ENCODE measurements at places on chromosomes 4 and X.

- DNase-seq: peak; percentile 26
Observed at GRCh38 chr4:98937986-98938720, 9.2 kb upstream of the EIF4E start.

- DNase-seq: no peak
Observed at GRCh38 chrX:81708487-81708886, 506.6 kb downstream of the SH3BGRL start.

DNA sequence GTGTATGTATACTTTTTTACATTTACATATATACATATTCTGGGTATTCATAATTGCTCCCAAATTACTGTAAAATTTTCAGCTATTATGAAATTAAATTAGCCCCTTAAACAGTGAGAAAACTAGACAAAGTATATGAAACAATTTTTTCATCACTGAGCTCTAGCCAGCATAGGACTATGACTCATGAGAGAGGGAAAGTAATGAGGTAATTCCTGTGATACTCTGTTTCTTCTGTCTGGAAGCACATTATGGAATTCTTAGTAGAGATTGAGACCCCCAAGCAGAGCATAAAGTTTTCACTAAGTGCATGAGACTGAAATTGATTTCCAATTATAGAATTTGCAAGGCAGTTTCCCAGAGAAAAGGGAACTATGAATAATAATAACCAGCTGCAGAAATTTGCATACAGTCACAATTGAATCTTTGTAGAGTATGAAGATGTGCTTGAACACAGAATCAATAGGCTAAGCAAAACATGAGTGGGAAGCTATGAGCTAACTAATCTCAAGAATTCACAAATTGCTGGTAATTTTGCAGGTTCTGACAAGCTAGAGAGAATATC is 779.3 kb downstream of the ARAP2 start:
- DNase-seq: peak; percentile 3

- DNase-seq: peak; percentile 33
Observed at GRCh38 chr4:67765928-67766327, 11.7 kb upstream of the GNRHR start.

DNA sequence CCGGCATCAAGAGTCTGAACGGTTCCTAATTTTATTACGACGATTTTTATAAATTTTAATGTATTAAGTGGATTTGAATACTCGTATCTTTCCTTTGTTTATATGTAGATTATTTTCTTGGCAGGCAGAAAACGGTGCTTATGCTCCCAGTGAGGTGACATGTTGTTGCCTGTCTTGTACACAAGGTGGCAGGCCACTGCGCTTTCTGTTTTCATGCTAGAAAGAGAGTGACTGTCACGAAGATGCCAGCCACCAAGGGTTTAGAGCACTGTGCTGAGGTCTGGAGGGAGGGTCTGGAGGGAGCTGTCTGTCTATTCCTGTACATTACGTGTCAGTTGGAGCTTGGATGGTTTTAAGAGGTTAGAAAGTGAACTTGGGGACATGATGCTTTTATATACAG is 87.7 kb downstream of the SHROOM2 start:
- DNase-seq: no peak

DNA sequence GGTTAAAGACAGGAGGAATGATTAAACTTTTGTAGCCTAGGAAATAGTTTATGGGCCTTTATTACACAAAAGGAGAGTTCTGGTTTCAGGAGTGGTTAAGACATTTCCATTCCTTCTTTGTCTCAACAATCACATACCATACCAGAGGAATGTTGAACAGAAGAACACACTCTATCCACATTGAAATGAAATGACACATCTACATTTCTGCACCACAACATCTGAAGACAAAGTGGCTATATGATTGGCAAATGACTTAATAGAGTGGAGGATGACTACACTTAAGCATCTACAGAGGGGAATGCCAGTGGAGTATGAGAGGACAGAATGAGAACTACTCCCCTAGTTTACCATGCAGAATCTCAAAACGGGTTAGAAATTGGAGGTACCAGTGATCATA is 8.0 kb downstream of the CYP2U1 start:
- no peak for DNase-seq

DNA sequence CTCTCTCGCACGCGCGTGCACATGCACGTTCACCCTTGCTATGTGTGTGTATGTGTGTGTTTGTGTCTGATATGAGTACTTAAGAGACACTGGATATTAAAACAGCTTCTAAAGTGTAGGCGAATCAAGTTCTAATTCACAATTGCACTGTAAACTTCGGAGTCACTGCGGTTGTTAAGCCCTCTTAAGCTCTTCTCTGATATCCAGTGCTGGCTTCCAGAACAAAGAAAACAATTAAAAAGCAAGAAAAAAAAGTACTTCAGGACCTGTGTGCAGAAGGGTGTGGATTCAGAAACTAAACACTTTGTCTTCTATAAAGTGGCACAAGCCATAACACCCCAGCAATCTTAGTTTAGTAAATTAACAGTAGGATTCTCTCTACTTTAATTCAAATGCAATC is 300.2 kb downstream of the PCDH7 start:
- no peak for DNase-seq

GRCh38 chr4:115234405-115235093 is 121.1 kb upstream of the NDST4 start:
- DNase-seq: no peak

DNA sequence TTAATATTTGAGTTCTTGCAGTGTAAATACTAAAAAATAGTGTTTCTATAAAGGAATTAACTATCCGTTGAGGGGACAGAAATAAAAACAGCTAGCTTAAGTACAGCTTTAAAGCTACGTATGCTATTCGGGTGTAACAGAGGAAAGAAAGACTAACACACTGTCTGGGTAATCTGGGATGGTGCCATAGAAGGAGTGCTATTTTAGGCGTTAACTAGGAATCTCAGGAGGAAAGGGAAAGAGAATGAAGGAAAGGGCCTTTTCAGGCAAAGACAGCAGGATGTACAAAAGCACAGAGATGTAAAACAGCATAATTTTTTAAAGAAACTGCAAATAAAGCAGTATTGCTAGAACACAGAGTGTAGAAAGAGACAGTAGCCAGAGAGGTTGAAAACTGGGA is 161.8 kb downstream of the RAP1GDS1 start:
- DNase-seq: no peak

DNA sequence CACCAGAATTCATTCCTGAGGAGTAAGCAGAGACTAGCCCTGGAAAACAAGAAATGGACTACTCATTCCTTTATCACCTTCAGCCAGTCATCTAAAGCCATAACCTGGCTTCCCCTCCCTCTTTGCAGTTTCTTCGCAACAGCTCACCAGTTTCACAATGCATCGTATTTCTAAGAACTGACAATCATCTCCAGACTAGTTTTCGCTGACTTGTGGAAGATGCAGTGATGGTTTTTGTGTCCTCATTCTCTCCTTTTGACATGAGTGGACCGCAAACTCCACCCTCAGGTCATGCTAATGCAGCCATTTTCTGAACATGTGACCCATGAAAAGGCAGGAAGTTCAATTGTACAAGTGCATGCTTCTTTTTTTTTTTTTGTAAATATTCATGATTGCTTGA is 1203.5 kb downstream of the PCDH7 start:
- no peak for DNase-seq

DNA sequence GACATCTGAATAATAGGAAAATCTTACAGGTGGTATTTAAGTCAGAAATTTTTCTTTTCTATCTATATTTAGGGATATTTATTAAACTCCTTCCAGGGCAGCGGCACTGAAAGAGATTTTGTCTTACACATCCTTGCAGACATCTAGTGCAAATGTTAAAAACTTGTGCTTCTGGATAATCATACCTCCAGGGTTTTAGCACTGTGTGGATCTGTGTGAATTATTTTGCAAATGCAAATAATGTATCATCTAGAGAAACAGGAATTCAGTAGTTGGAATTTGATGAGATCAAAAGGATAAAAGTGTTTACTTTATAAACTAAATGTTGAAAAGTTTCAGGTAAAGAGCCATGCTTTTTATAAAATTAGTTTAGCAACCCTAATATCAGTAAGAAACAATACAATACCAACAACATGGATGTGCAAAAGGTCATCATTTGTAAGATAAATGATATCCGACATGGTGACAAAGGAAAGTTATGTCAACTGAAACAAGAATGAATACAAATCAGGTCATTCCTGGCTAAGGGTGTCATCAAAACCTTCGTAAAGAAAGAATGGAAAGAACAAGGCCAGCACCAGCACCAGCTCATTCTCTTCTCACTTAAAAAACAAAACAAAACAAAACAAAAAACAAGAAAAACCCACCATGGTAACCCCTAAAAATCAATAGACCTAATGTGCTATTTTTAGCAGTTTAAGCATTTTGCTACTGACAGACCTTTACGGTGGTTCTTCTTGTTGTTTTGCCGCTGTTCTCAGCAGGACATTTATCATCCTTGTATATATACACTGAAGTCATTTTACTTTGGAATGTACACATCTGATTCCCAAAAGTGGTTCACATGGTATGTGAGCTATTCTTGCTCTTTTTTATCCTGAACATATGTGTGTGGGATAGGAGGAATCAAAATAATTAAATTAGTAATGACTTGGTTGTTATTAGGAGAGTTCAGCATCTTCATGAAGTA is 219.7 kb upstream of the NDST3 start:
- no peak for DNase-seq

- no peak for DNase-seq
Observed at GRCh38 chr4:136768925-136769275, 763.4 kb downstream of the PCDH18 start.

GRCh38 chr4:39710098-39710896 is 12.4 kb downstream of the UBE2K start:
- no peak for DNase-seq

GRCh38 chrX:151735219-151735618 is 673 bp downstream of the CNGA2 start:
- no peak for DNase-seq

- no peak for DNase-seq
Observed at GRCh38 chrX:106100442-106100841, 61.9 kb upstream of the SERPINA7 start.

- DNase-seq: peak; percentile 57
Observed at GRCh38 chr4:101693842-101694398, 96.6 kb upstream of the BANK1 start.

DNA sequence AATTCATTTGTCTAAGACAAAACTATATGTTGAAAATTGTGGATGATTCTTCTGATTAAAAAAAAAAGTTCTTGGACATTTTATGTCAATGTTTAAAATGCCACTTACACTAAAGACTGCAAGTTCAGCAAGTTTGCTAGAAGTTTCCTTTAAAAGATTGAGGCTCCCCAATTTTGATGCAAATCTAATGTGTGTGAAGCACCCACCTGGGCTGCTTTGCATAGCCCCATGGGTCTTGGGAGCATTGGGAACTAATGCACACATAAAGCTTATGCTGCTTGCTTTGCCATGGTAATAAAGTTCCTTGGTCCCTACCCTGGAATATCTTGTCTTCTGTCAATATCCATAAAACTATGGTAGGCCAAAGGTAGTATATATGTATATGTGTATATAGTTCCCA is 725.9 kb upstream of the GRID2 start:
- DNase-seq: no peak

DNA sequence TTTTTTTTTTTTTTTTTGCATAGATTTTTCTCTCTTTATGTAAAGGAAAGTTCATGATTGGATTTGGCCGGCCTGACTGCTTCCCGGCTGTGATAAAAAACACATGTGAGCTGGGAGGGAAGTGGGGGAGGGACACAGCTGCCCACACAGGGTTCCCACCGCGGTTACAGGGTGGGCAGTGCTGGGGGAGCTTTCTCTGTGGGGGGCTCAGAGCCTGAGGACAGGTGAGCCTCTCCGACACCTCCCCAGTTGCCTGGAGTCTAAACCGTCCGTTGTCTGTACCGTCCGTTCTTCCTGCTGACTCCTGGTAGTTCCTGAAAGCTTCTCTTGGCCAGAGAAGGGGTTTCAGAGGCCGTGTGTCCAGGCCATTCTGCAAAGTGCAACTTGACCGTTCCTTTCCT is 21.8 kb downstream of the SHOX start:
- DNase-seq: no peak

- DNase-seq: no peak
Observed at GRCh38 chrX:47568656-47569295, 7.8 kb downstream of the ARAF start.

DNA sequence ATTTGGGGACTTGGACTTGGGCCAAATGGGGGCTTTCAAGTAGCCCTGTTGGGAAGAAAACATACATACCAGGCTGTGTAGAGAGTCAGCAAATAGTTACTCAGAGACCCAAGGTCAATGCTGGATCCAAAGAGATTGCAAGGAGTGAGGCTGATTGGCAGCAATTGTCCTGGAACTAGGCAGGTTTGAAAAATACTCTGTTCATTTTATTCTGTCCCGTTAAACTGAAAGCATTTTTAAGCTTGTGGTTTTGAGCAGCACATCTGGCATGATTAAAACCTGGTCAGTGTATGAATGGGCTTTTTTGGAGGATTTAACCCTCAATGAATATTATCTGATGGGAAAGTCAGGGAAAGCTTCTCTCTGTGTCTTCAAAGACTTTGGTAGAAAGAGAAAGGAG is 294.3 kb upstream of the BOD1L1 start:
- DNase-seq: no peak

- DNase-seq: peak; percentile 39
Observed at GRCh38 chr4:173014113-173014558, 154.5 kb upstream of the GALNT7 start.

GRCh38 chr4:47075262-47075661 is 43.9 kb downstream of the GABRB1 start:
- DNase-seq: peak; percentile 26

DNA sequence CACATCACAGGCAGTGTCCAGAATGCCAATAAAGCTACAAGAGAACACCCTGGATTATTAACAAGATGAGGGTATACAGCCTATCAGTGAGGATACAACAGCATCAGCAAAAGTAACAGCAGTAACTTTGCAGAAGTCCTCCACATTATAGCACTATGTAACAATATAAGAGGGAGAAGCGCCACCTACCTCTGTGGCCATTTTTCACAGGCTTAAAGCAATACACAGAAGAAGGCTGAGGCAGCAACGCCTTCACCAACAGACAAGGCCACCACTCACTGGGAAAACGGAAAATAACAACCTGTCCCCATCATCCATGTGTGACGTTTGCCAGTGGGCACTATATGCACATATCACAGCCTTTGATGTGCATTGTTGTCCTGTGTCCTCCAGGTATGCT is 12.5 kb downstream of the RTL8B start:
- DNase-seq: no peak

GRCh38 chrX:97021680-97022079 is 138.0 kb downstream of the RPA4 start:
- peak; percentile 3 for DNase-seq

GRCh38 chr4:88728146-88728545 is 30.5 kb upstream of the NAP1L5 start:
- no peak for DNase-seq

DNA sequence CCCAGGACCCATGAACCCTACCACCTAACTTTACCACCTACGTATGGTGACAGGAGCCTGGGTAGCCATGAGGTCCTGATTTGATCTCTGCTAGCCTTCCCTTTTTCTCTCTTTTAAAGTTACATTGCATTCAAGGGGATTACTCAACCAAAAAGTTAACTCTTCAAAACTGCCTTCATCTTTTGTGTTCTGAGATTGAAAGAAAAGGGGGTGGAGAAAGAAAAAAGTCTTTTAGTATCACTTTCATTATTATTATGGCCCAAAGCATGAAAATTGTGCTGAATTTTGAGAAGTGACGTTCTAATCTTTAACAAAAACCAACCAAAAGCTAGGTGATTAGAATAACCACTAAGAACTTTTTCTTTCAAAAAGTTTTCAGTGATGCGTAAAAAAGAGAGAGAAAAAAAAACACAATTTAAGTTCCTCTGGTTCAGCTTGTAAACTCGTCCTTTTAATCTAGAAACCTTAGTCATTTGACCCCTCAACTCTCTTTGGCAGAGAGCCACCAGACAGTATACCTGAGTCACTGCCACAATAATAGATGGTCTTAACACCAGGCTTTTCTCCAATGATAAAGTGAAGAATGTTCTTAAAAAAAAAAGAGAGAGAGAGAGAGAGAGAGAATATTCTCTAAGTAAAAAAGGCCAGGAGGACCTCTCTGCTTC is 347.4 kb upstream of the FGF13 start:
- peak; percentile 19 for DNase-seq

All from RWPE1 (cell line).